ENCODE measurements at places on chromosomes 1 and 21. TPM values are rescaled to one million over a fixed set of nuclear protein-coding genes. Genes with fewer than 3 reads are reported as not detected.

DNA sequence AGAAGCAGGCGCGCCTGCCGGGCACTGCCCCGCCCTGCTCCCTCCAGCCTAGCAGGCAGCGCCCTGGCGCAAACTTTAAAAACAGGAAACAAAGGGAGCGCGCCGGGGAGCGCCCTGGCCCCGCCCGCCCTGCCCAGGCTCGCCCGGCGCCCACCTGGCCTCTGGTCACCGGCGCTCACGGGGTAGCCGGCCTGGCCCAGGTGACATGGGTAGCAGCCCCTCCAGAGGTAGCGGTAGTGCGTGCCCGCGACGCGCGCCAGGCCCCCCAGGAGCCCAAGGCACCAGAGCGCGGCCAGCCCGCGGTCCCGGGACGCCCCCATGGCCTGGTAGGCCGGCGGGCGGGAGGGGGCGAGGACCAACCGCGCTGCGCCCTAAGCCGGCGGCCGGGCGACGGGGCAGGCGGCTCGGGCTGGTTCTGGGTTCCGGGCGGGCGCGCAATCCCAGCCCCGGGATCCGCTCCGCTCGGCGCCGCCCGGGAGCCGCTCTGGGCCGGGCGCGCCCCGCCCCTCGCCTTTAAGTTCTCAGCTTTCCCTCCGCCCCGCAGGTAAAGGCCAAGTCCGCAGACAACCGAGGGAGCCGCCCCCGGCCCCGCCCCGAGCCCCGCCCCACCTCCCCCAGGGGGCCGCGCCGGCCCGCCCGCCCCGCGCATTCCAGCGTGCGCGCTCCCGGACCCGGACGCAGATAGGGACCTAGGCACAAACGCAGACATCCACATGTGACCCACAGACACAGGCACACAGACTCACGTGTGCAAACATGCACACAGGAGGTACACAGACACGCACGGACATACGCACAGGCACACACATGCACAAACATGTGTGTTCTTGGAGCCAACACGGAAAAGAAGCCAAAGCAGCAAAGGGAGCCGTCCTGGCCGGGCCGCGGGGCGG is 76.7 kb downstream of the ARHGEF16 start:
- H3K27ac ChIP-seq: peak overlapping the region; percentile 99
- peak overlapping the region; percentile 88 for H3K4me3 ChIP-seq
- peaks cover 24% of the 10 kb centered on the region for H3K27me3 ChIP-seq

Gene CHRM3
- total RNA-seq: 8.4 TPM

DNA sequence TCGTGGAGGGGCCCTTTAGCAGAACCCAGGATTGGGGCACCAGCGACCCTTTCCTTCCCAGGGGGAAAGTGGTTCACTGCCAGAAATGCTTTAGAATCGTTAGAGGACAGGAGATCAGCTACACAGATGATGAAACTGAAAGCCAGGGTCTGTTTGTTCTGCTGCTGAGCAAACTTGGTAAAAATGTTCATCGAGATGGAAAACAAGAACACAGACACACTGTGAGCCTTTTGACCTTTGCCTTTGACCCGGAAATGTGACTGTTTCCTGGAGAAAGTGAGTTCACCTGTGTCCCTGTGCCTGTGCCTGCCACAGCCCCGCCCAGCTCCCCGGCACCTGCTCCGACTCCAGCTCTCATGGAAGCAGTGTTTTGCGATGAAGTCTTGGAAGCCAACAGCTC is 234.3 kb downstream of the CAMTA1 start:
- H3K27me3 ChIP-seq: no peaks in the 10 kb centered on the region
- H3K36me3 ChIP-seq: no peaks in the 10 kb centered on the region
- no peak overlapping the region for H3K4me3 ChIP-seq
- no peak for DNase-seq
- H3K4me1 ChIP-seq: peaks cover 15% of the 10 kb centered on the region

Gene PGBD5
- total RNA-seq: 16.7 TPM

Gene SMCP
- total RNA-seq: not detected
